SJCRH30 (cell line): ENCODE measurements at places on chromosomes 12 and 14.

DNA sequence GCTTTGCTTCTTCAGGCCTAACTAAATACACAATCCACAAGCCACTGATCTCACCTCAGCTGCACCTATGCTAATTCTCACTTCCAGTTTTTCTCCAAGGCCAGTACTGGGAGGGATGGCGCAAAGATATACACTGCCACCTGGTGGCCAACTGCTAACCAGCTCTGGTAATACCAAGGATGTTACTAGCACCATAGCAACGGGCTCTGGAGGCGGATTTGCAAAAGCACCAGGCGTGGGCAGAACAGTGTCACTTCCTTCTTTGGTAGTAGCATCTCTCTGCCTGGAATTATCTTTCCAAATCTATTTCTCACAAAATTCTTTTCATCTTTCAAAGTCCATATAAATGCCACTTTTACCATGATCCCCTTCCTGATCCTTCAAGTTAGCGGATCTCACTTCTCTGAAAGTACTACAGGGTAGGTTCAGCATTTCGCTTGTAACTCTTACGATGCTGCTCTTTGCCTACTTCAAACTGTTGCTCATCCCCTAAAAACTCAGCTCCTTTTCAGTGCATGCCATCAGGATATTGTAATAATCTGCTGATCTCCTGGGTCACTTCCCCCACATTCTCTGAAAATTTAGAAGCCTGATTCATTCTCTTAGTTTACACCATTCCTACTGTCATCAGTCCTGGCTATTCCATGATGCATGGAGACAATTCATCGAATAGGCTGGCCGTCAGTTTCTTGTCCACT is 37.1 kb upstream of the FOXJ2 start:
- no peaks in the 10 kb centered on the region for H3K4me1 ChIP-seq
- H3K27me3 ChIP-seq, result no peaks in the 10 kb centered on the region
- no peak overlapping the region for H3K27ac ChIP-seq
- H3K4me3 ChIP-seq, result no peak overlapping the region
- DNase-seq, result peak; percentile 65
- H3K36me3 ChIP-seq, result no peaks in the 10 kb centered on the region

DNA sequence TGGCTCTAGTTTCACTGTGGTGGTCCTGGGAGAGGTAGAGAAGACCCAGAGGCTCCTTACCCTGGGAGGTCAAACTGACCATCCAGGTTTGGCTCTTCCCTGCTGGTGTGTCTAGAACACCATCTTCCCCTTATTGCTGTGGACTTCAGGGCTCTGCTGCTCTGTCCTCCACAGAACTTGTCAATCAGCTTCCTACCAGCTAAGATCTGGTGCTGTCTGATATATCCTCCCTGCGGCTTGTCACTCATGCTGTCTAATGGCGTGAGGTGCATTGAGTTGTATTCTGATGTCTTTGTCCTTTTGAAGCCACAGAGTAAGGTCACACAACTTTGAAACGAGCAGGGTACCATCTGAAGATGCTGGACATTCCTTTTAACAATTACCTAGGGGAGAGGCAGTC is 7.2 kb upstream of the C1RL start:
- no peak overlapping the region for H3K4me3 ChIP-seq
- DNase-seq, result no peak
- no peak overlapping the region for H3K27ac ChIP-seq
- no peaks in the 10 kb centered on the region for H3K27me3 ChIP-seq
- H3K36me3 ChIP-seq, result no peaks in the 10 kb centered on the region; the same call in 1 of the 2 replicates
- H3K4me1 ChIP-seq, result no peaks in the 10 kb centered on the region

DNA sequence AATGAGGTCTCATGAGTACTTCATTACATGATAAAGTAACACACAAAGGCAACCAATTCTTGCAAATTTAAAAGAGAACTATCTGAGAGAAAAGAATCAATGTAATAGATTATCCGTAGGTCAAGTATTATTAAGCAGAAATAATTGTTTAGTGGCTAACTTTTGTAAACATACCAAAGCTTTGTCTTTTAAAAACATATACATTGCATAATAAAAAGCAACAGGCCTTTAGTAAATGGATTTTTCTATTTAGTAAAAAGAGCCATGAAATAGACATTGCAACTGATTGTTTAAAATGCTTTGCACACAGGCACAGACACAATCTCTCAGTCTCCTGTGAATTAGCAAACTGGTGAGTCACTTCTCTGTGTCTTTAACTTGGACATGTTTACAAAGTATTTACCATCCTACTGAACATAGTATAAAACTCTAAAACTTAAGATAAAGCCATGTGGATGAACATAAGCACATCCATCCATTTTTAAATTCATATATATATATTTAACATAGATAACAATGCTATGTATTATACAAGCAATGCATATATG is 518.7 kb upstream of the MGAT4C start:
- H3K4me1 ChIP-seq, result no peaks in the 10 kb centered on the region
- no peak overlapping the region for H3K27ac ChIP-seq
- no peaks in the 10 kb centered on the region for H3K36me3 ChIP-seq

DNA sequence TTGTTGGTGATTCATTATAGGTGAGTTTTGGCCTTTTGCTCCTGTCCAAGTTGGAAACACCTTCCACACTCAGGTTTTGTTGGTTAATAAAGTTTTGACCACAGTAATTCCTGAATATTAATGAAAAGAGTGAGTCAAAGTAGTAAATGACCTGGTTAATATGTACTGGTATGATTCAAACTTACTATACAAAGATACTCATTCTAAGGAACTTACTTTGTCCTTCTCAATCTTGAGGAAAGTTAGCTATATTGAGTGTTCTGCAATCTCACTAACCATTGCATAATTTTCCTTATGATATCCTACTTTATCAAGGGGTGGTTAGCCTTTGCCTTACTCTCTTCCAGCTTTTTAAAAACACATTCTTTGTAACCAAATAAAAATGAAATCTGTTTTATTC is 20.9 kb upstream of the HECTD1 start:
- no peak overlapping the region for H3K4me3 ChIP-seq
- H3K27me3 ChIP-seq, result no peaks in the 10 kb centered on the region
- H3K36me3 ChIP-seq, result no peaks in the 10 kb centered on the region
- no peak for DNase-seq

DNA sequence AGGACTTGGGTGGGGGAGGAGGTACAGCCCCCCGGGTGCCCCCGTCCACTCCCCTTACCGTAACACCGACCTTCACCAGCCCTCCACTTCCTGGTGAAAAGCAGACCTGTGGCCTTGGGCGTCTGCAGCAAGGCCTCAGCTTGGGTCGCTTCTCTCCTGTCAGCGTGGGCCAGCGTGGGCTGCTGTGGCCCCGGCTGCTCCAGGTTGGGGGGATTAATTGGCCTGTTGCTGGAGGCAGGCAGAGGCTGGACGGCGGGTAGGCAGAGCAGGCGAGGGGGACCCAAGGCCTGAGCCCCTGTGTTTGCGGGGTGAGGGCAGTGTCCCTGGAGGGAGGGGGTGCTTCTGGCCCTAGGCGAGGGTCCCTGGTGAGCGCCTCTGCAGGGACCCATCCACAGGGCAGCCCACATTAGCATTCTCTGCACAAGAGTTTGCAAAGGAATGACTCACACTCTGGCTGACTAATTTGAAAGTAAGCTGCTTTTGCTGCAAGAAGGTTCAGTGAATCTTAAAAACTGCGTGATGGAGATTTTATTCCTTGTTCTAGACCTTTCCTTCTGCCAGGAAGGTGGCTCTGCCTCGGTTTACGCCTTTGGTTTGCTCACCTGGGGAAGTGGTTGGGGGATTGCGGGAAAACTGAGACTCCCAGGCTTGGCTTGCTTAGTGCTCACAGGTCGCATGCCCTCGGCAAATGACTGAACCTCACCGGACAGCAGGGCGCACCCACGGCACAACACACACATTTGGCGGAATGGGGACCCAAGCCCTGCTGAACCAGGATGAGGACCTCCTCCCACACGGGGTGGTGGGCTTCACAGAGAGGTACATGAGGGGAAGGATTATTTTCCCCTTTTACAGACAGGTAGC is 37.9 kb upstream of the DLK1 start:
- DNase-seq, result no peak
- no peak overlapping the region for H3K27ac ChIP-seq
- no peak overlapping the region for H3K4me3 ChIP-seq
- no peaks in the 10 kb centered on the region for H3K27me3 ChIP-seq
- H3K36me3 ChIP-seq, result no peaks in the 10 kb centered on the region

DNA sequence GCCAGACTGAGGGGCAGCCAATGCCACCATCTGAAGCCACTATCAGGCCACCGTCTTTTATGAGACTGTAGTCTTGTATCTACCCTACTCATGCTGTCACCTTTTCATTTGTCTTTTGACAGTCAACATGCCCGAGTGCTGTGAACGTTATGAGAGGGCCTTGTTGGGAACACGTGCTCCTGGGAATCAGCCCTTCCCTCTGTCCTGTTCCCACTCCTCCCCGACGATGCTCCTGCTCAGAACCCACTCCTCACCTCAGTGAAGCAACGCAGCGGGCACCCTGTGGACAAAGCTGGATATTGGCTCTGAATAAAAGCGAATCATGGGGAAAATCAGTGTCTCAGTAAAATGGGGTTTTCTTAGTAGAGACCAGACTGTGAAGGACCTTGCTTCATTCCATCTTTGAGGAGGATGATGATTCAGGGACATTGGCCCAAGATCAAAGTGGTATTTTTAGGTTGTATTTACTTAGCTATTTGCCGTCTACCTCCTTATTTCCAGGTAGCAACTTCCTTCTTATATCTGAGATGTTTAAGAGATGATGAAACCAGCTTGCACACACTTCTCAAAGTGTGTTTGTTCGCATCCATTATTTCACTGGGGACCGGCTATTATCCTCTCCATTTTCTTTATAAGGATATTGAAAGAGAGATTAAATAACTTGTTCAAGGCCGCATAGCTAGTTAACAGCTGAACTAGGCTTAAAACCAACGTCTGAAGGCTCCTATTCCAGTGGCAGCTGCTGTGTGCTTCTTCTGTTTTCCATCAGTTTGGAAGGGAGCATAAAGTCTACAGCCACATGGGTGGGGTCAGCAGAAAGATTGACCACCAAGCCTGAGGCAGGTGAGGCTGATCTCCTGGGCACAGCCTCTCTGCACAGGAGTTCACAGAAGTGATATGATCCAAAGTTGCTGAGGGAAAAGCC is 43.9 kb upstream of the CTDSP2 start:
- H3K36me3 ChIP-seq, result no peaks in the 10 kb centered on the region
- no peak overlapping the region for H3K4me3 ChIP-seq
- peaks cover 66% of the 10 kb centered on the region for H3K4me1 ChIP-seq
- H3K27me3 ChIP-seq, result no peaks in the 10 kb centered on the region
- DNase-seq, result peak; percentile 75
- H3K27ac ChIP-seq, result no peak overlapping the region

DNA sequence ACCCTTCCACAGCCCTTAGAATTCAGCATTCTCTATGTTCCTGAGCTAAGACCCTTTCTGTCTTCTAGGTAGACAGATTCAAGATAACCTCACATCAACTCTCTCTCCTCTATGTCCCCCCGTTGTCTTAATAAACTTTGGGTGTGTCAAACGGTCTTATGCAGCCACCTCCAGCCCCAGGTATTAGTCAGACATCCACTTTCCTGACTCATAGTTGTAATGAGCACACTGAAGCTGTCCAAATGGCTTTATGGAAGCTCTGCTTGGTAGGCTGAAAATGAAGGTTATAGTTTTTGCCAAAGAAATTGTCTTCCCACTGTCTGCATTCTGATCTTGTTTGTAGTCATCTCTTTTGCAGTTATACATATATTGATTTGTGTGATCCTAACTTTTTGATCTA is 482.0 kb downstream of the RMST start:
- H3K4me3 ChIP-seq, result no peak overlapping the region
- no peaks in the 10 kb centered on the region for H3K4me1 ChIP-seq
- no peaks in the 10 kb centered on the region for H3K27me3 ChIP-seq
- no peaks in the 10 kb centered on the region for H3K36me3 ChIP-seq
- H3K27ac ChIP-seq, result no peak overlapping the region

GRCh38 chr12:47758584-47758833 is 171 bp downstream of the RAPGEF3 start:
- H3K27me3 ChIP-seq, result peaks cover 4% of the 10 kb centered on the region; the same call in 1 of the 2 replicates
- DNase-seq, result no peak
- no peaks in the 10 kb centered on the region for H3K36me3 ChIP-seq
- H3K4me3 ChIP-seq, result peak overlapping the region; percentile 63
- H3K27ac ChIP-seq, result no peak overlapping the region

DNA sequence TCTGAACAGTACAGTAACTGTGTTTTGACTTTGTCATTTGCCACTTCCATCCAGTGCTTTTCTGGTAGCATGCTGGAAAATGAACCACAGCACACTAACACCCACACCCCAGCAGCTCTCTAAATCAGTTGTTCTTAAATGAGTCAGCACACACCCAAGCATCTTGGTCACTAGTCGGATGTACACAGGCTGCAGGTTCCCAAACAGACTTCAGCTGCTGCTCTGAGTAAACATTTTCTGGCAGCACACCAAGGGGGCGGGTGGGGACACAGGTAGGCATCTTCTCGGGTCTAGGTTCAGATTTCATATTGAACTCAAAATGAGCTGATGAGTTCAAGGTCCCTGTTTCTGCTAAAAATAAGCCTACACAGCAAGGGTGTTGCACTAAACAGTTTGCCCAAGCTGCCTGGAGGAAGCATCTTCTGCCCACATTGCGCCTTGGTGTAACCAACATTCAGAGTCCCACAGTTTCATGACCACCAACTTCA is 39.8 kb downstream of the IFNG start:
- H3K4me3 ChIP-seq, result no peak overlapping the region
- no peaks in the 10 kb centered on the region for H3K36me3 ChIP-seq

DNA sequence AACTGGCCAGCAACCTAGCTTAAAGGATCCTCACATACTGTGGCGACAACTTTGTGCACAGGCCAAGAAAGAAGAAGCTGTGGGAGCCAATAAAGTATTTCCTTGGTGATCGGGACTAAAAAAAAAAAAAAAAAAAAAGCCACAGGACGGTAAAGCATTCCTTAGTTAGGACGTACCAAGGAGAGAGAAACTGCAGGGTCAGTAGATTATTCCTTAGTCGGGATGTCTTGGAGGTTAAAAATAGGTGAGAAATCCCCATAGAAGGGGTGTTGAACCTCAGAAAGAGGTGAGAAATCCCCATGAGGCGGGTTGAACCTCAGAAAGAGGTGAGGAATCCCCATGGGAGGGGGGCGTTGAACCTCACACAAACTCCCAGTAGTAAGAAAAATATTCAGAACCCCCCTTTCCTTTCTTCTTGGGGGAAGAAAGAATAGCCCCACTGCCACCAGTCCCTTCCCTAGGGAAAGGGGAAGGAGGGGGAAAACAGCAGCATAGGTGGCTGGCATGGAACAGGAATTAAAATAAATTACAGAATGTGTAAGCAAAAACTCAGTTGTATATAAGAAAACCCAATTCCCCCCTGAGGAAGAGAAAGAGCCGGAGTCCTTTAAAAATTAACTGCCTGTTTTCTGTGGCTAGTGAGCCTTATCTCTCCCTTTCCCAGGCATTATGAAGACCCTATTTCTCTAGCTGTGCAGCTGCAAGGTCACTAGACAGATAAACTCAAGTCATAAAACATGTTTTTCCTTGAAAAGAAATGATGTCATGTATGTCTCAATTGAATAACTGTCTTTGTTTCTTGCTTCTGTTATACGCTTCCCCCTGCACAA is 26.8 kb downstream of the KLRK1 start:
- no peak overlapping the region for H3K27ac ChIP-seq
- H3K27me3 ChIP-seq, result no peaks in the 10 kb centered on the region
- H3K4me1 ChIP-seq, result peaks cover 6% of the 10 kb centered on the region; the same call in 1 of the 2 replicates

DNA sequence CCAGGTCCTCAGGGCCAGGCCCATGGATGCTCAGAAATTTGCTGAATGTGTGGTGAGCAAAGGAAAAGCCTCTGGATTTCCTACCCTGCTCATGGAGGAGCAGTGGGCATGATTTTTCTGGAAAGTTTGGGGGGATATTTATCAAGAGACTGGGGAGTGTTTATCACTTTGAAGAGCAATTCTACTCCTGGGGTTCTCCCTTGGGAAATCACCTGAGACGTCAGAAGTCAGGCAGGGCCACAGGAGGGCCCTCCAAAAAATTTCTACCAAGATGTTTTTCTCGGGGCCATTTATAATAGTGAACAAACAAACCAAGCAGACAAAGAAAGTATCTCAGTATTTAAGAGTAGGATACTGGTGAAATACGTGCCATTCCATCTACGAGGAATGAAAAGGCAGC is 20.1 kb upstream of the EIF2B2 start:
- DNase-seq, result no peak
- peak overlapping the region; percentile 95 for H3K27ac ChIP-seq
- H3K4me3 ChIP-seq, result no peak overlapping the region
- no peaks in the 10 kb centered on the region for H3K36me3 ChIP-seq
